ENCODE measurements at places on chromosomes 6 and 20.

- peak; percentile 74 for DNase-seq
Measured at GRCh38 chr6:90263633-90264032, 33.0 kb downstream of the BACH2 start.

GRCh38 chr20:64279826-64280459 lies 24.4 kb downstream of the PCMTD2 start:
- no peak for DNase-seq

- DNase-seq: no peak
Measured at GRCh38 chr6:17983730-17984129, 3.7 kb downstream of the KIF13A start.

DNA sequence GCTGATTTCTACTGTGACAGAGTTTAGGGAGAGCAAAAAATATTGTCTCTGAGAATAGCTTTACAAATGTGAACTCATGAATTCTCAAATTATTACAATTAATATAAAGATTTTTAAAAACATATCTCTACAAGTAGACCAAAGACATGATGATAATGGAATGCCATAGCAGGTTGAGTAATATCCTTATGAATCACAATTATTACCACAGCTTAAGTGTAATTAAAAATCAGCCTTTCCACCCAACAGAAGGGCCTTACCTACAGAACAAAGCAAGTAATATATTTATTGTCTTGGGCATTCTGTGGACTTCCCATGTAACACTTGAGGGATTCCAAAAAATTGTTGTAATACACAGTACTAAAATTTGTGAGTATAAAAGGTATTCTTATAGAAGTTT lies 1099.6 kb upstream of the GJE1 start:
- peak; percentile 14 for DNase-seq

DNA sequence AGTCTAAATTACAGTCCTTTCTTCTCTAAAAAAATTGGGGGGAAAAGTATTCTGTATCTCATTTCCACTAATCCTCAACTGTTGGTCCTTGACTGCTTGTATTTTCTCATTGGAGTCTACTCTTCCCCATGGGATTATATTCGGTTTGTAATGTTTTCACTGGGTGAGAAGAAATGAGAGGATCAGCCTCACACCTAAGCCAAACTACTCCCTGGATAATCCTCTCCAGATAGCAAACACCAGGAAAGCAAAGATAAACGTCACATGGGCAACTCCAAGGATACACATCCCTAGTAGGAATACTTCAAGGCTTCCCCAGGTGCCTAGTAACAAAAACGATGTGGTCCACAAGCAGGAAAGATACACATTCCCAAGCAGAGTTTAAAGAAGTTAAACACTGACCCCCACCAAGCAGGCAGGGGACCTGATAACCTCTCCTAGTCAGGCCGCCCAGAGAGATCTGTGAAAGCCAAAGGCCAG lies 53.9 kb upstream of the SOX4 start:
- no peak for DNase-seq

GRCh38 chr20:5465604-5465927 lies 148.8 kb upstream of the PROKR2 start:
- no peak for DNase-seq

DNA sequence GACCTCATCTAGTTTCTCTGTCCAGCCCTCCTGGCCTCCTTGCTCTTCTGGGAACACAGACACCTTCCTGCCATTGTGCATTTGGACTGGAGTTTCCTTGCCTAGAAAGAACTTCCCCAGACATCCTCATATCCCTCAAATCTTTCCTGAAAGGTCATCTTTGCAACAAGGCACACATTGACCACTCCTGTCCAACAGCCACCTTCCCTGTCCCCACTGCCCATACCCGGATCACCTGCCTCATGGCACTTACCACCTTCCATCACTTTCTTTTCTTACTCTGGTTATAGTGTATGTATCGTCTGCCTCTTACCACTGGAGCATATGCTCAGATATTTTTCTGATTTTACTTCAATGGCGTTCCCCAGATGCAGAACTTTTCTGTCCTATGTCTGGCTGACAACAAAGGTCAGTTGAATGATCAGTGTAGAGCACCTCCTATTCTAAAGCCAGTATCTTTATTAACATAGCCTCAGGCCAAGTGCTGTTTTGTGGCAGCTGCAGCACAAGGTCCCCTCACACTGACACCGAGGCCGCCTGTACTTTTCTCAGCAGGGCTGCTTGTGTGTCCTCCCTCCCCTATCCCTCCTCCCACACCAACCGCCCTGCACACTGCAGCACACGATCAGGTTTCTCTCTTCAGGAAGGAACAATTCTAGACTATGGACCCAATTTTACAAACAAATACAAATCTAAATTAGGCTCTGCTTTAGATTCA lies 4.1 kb downstream of the HLA-C start:
- DNase-seq: no peak

DNA sequence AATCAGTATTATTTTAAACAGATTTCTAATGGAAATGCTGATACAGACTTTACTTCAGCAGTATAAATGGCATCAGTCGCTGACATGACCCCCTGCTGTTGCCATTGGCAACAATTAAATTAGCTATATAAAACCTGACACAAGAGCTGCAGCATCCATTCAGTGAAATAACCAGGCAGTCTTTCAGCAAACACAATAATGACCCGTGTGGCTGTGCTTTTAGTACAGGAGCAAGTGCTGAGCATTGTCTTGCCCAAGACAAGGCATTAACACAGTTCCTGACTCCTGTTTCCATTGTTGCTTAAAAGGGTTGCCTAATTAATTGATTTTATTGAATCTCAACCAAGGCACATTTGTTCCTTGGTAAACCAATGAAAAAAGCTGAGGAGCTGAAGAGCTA lies 382.1 kb downstream of the HACE1 start:
- no peak for DNase-seq

DNA sequence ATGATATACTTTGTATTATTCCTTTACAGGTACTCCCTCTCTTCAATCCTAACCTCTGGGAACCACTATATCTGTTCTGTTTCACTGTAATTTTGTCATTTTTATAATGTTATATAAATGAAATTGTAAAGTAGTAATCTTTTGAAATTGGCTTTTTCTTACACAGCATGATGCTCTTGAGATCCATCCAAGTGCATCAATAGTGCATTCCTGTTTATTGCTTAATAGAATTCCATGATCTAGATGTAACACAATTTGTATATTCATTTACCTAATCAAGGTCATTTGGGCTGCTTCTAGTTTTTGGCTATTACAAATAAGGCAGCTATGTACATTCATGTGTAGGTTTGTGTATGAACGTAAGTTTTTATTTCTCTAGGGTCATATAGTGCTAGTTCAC lies 174.6 kb downstream of the KHDC1L start:
- DNase-seq: peak; percentile 18

DNA sequence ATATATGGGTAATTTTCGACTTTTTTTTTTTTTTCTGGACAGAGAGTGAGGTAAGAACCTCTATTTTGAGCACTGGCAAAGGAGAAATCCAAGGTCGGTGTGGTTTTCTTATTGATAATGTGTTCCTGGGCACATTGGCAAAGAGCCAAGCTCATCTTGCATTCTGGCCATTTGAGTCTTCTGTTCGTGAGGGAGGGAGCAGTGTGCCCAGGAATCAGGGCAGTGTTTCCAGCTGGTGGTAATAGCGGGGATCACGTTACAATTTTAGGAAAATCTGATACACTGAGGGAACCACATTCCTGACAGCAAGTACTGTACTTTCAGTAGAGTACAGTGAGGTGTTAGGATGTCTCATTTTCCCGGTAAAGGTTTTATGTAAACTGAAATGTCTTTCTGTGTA lies 442.3 kb upstream of the MAP3K7 start:
- no peak for DNase-seq

DNA sequence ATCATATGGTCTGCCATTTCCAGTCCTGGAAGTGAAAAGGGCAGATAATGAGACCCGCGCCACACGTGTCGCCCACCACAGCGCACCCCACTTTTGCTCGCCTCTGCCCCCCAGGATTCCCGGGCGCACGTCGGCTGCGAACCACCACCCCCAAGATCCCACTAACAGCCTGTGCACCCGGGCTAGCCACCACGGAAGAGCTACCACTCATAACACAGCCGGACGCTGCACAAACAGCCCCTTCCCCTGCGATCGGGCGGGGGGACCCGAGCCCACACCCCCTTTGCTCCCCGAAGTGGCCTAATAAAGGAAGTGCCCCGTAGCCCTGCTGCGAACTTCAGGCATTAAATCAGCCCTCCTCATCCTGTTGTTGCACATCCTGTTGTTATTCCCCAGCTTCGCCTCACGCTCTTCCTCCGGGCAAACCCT lies 506 bp downstream of the CITED2 start:
- no peak for DNase-seq

DNA sequence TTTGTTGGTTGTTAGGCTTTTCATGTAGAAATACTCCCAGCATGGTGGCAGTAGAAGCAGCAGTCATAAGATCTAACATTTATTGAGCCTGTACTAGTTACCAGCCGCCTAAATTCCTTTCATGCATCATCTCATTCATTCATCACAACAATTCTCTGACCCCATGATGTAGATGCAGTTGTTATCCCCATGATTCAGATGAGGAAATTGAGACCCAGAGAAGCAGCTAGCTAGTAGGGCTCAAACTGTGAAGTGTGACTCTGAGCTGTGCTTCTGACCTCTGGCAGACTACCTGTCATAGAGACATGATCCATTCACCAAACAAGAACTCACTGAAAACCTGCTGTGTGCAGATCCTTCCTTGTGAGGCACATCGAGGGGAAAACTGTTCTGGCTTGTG lies 16.9 kb downstream of the RREB1 start:
- no peak for DNase-seq

DNA sequence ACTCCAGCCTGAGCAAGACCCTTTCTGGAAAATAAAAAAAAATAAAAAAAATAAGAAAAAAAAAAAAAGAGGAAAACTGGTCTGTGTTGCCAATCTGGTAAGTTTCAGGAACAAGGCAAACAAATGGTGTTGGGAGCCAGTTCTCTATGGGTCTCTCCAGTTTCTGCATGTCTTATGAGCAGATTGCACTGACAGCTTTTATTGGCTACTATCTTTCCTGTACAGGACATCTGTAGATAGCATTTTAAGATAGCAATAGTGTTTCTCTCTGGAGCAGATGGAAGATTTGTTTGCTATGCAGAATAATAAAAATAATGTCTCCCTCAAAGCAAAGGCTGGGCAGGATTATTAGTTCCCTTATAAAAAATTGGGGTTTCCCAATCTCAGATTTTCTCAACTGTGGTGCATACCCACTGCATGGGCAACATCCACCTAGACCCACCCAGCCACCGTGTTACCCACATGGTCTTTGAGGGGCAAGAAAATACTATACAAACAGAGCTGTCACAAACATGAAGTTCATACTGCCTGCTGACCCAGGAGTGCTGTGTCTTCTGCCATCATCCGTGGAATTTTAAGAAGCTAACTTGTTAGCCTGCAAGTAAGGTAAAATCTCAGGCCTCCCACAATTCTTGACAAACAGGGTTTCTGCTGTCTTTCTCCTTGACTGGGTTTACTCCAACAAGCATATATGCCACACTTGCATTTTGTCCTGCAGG lies 9.5 kb downstream of the GMDS start:
- no peak for DNase-seq

- DNase-seq: no peak
Measured at GRCh38 chr6:28824793-28825731, 98.7 kb downstream of the TRIM27 start.

- no peak for DNase-seq
Measured at GRCh38 chr6:34005901-34006531, 139.9 kb downstream of the GRM4 start.

DNA sequence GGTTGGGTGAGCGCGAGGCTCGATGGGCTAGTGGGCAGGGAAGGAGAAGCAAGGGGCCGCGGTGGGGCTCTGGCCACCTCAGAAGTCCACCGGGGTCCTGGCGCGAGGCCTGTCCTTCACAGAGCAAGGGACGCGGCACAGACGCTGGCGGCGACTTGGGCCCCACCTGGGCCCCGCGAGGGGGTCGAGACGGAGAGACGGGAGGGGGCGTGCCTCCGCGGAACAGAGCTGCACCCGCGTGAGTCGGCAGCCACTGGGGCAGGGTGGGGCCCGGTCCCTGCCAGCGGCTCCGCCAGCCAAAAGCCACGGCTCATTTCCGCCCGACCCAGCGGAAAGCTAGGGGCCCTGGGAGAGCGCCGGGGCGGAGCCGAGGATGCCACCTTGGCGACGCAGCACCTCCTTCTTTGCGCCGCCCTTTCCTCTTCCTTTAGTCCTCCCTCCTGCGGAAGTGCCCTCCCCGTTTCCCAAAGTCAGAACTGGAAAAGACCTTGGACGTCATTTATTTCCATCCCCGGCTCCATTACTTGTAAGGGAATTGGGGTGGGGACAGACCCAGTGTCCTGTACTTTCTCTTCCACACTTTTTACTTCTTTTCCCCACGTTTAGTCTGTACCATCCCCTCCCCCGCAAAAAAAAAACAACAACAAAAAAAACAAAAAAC lies at the start of gene CUL7:
CUL7 (minus strand) TSS at position 307 of the 661 bp plus-strand sequence. CDS start 1,063 bp downstream, outside the sequence.
- DNase-seq: peak; percentile 96

DNA sequence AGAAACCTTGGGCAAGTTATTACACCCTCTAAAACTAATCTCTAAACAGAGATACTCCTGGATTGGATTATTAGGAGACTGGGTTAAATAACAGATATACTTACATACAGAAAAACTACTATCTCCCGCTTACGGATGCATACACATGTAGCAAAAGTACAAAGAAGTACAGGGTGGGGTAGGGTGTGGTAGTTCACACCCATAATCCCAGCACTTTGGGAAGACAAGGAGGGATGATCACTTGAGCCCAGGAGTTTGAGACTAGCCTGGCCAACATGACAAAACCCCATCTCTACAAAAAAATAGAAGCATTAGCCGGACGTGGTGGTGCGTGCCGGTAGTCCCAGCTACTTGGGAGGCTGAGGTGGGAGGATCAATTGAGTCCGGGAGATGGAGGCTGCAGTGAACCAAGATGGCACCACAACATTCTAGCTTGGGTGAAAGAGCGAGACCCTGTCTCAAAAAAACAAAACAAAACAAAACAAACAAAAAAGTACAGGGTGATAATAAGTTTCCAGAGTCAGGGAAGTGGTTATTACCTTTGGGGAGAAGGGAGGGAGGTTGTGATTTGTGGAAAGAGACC lies 8.1 kb downstream of the PIM1 start:
- no peak for DNase-seq

DNA sequence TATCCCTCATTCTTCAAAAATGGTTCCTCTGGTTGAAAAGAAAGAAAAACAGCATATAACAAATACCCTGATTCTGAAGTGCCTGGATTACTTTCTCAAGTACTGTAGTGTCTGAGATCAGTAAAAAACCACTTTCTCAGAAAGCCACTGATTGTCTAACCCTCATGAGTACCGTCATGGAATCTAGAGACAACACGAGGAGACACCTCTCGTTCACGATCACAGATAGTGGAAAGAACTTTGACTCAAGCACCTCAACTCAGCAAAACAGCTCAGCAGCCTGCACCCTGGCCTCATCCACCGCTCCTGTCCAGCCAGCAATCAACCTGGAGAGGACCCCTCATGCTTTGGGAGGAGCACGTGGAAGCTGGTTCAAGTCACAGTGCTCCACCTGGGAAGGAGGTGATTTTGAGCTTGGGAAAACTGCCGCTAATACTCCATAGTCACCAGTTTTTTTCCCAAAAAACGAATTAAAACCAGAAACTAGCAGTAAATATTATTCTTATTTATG lies 1.0 kb downstream of the SCML4 start:
- DNase-seq: no peak

- DNase-seq: peak; percentile 87
Measured at GRCh38 chr20:41057999-41058673, 29.5 kb downstream of the TOP1 start.

GRCh38 chr6:37724530-37725220 lies 27.0 kb upstream of the MDGA1 start:
- no peak for DNase-seq

Measured in fibroblast of skin of abdomen (primary cell).